ENCODE measurements at places on chromosomes 3 and 15. TPM values are rescaled to one million over a fixed set of nuclear protein-coding genes. Genes with fewer than 3 reads are reported as not detected.

GRCh38 chr15:63939531-63940130, 105.9 kb upstream of the HERC1 start:
- DNase-seq = peak; percentile 53

- DNase-seq = no peak
These were observed 168.1 kb upstream of the MYRIP start for GRCh38 chr3:39641274-39641673.

GRCh38 chr15:72873379-72874233, 90.0 kb upstream of the ADPGK start:
- no peak for DNase-seq

GRCh38 chr3:105518806-105519418, 152.2 kb downstream of the ALCAM start:
- no peak for DNase-seq

DNA sequence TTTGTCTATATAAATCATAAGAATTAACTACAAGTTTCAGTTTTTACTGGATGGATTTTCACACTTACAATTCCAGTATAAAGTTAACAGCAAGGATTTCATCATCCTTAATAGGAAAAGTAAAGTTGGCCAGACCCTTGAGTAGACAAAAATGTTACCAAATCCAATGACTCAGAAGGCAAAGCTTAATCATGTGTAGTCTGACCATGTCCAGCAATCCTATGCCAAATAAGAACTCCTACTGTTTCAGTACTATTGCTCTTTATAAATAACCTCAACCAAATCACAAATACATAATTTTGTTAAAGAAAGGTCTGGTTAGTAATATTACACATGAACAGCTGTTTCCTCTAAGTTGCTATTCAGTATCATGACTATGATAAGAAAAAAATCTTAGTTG, 35.0 kb downstream of the PLOD2 start:
- no peak for DNase-seq

DNA sequence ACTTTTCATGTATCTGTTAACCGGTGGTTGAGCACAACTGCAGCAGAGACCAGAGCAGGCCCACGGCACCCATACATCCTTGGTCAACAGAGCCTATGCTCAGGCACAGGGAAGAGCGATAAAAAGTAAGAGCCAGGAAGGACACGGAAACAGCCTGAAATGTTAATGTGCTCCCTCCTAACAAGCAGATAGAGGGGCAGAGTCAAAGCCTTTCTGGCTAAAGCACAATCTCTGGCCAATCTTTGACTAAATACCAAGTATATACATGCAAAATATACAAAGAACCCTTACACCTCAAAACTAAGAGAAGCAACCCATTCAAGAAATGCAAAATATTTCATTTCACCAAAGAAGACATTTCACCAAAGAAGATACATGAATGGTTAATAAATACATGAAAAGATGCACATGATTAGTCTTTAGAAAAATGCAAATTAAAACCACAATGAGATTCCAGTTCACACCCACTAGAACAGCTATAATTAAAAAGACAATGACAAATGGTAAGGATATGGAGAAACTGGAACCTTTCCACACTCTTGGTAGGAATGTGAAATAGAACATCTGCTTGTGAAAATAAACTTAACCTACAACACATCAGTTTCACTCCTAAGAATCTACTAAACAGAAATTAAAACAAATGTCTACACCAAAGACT, 88.0 kb downstream of the OSBPL10 start:
- DNase-seq = no peak

DNA sequence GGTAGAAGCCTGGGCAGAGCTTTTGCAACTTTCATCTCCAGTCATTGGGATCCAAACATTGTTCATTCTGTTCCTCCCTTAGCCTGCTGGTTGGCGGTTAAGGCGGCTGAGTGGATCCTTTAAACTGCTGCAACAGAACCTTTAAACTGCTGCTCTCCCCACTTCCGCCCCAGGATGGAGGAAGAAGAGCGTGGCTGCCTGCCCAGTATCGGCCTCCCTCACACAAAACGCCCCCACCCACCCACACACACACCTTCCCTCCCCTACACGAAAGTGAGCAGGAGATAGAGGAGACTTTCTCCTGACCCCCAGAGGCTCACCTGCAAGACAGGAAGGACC, 460 bp upstream of the ZMAT3 start:
- peak; percentile 70 for DNase-seq

DNA sequence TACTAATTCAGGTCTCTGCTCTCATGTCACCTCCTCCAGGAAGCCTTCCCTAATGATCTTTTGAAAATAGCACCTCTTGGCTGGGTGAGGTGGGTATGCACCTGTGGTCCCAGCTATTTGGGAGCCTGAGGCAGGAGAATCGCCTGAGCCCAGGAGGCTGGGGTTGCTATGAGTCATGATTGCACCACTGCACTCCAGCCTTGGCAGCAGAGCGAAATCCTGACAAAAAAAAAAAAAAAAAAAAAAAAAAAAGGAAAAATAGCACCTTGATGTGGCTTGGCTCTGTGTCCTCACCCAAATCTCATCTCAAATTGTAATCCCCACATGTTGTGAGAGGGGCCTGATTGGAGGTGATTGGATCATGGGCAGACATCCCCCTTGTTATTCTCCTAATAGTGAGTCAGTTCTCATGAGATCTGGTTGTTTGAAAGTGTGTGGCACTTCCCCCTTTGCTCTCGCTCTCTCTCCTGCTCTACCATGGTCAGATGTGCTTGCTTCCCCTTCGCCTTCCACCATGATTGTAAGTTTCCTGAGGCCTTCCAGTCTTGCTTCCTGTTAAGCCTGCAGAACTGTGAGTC, 11.2 kb upstream of the RNU6-1 start:
- no peak for DNase-seq

- no peak for DNase-seq
These were observed 16.3 kb downstream of the ITGA11 start for GRCh38 chr15:68415501-68416157.

GRCh38 chr15:77064539-77065308, 6.2 kb downstream of the TSPAN3 start:
- no peak for DNase-seq

GRCh38 chr3:58464866-58465265, 27.0 kb upstream of the KCTD6 start:
- no peak for DNase-seq

- DNase-seq = no peak
These were observed 139.1 kb upstream of the LRIG1 start for GRCh38 chr3:66639809-66640356.

DNA sequence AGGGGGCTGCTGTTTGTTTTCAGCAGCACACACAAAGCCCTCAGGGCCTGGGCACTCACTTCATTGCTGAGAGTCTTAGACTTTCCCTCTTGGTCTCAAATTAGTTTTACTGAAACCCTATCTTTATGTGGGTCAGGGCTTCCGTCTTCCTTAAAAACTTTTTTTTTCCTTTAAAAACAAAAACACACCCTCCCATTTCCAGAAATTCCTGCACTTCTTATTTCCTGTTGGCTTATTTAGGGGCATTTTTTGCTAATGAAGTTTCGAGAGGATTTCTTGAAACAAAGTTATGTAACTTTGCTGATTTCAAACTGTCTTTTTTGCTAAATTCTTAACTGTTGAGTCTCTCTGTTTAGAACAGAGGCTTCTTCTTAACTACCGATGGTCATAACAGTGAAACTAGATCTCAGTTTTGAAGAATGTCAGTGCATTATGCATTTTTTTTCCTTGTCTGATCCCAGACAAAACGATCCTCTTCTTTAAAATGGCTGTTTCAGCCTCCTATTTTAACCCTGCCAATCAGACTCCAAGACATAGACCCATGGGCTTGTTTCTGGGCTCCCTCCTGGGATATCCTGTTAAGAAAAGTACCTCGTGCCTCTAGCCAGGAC, 23.3 kb downstream of the ANAPC13 start:
- no peak for DNase-seq

- no peak for DNase-seq
These were observed 723.9 kb upstream of the ALCAM start for GRCh38 chr3:104642827-104643226.

GRCh38 chr3:16305111-16305541, 40.1 kb downstream of the OXNAD1 start:
- no peak for DNase-seq

DNA sequence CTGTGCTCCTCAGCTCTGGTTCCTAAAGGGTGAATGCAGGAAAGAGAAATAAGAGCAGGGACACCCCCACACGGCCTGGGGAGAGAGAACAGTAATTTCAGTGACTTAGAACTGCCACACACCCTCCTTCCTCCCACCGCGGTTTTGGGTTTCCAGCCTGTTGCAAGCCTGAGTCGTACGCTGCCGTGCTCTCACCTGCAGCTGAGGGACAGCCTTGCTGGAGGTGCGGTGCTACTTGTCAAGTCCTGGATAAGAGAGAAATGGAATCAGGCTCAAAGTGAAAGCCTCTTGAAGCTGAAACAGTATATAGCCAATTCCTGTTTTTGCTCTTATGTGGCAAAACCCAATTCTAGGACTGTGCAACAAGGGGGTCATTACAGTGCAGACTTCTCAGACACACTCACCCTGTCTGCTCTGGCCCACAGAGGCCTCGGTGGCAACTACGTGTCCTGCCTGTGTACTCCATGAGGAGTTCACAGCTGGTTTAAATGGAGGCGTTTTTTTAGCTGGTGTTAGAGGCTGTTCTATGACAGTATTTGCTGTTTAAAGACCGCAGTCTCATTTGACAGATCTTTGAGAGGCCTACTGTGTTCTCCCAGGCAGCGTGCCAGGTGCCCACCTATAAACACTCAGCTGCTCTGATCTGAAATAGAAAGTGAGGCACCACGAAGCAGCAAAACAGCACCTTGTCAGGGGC, 42.9 kb downstream of the TBC1D2B start:
- DNase-seq = peak; percentile 78

GRCh38 chr3:78026318-78026828, 986.5 kb downstream of the ROBO2 start:
- no peak for DNase-seq

- DNase-seq = peak; percentile 79
These were observed 103.1 kb downstream of the TLE3 start for GRCh38 chr15:69994429-69995205.

- DNase-seq = peak; percentile 43
These were observed 179.3 kb downstream of the POTEB3 start for GRCh38 chr15:21260966-21261395.

DNA sequence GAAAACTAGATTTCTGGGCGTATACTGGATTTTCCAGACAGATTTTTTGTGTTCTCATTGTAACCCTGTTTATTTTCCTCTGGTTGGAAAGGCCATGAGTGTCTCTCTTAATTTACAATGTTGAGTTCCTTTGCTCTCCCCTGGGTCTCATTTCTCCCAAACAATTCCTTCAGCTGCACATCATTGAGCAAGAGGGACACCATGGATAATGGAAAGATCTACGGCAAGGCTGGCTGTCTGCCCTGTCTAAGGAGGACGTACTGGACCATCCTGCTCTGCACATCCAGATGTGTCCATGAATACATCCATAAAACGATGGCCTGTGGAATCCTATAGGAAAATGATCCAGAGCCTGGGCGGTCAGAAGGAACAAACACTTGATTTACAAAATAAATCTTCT, 258.1 kb upstream of the MCTP2 start:
- no peak for DNase-seq

GRCh38 chr3:45777111-45777745, 19.1 kb downstream of the SLC6A20 start:
- no peak for DNase-seq

DNA sequence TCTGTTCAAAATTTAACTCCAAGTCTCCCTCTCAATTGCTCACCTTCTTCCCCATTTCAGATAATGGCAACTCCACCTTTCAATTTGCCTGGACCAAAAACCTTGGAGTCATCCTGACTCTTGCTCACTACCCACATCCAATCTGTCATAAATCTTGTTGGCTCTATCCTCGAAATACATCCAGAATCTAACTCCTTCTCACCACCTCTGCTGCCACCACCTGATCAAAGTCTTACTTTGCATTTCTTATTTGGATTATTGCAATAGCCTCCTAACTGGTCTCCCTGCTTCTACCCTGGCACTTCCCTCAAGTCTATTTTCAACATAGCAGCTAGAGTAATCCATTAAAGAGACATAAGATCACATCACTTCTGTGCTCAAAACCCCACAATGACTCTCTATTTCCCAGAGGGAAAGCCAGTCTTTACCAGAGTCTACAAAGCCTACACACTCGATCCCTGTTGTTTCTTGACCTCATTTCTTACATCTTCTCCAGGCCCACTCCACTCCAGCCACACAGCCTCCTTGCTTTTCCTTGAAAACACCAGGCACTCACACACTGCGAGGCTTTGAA, 86.6 kb downstream of the GPR156 start:
- DNase-seq = no peak

DNA sequence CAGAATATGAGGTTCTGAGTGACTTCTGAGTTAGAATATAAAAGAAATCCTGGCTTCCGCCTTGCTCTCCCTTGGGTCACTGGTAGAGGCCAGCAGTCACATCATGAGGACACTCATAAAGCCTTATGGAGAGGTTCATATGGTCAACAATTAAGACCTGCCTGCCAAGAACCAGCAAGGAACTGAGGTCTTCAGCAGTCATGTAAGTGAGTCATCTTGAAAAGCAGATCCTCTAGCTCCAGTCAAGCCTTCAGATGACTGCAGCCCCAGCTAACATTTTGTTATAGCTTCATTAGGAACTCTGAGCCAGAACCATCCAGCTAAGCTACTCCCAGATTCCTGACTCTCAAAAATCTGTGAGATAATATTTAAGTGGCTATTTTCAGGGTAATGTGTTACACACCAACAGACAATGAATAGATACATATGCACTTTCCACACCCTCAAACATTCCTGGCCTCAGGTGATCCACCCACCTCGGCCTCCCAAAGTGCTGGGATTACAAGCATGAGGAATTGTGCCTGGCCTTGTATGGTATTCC, 447.2 kb downstream of the SHQ1 start:
- no peak for DNase-seq

GRCh38 chr15:100202309-100202960, 139.3 kb downstream of the ADAMTS17 start:
- DNase-seq = no peak

GRCh38 chr3:115864911-115865310, 241.6 kb downstream of the GAP43 start:
- no peak for DNase-seq

DNA sequence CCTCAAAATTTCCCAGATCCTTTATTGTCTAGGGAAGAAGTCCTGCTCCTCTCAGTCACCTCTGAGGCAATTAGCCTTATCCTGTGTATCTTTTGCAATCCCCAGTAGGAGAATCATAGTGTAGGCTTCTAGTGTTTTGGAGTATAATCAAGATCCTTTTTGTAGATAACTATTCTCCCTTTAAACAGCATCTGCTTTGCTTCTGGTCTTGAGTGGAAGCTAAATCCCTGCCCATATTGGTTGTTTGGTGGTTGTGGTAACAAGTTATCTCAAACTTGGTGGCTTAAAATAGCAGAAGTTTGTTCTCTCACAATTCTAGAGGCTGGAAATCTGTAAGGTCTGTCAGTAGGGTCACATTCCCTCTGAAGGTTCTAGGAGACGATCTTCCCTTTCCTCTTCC, 217.5 kb upstream of the RASGRP1 start:
- DNase-seq = no peak

Gene NRG4
- total RNA-seq = not detected

Gene DUSP7
- total RNA-seq = 3.3 TPM

Gene GPR160
- total RNA-seq = 144 TPM

Gene DLL4
- 11.4 TPM for total RNA-seq

Gene PPP1R14D
- 99.2 TPM for total RNA-seq

Gene CCR9
- total RNA-seq = 7.4 TPM

Gene EIF4E3
- total RNA-seq = 20.6 TPM

Gene CKMT1B
- total RNA-seq = 74.3 TPM

Gene FBXO40
- not detected for total RNA-seq
